Left ventricle myocardium inferior (tissue), 1 donor: ENCODE measurements at places on chromosomes 13 and 19.

GRCh38 chr13:75038393-75039113, 443.4 kb downstream of the TBC1D4 start:
- DNase-seq: no peak

DNA sequence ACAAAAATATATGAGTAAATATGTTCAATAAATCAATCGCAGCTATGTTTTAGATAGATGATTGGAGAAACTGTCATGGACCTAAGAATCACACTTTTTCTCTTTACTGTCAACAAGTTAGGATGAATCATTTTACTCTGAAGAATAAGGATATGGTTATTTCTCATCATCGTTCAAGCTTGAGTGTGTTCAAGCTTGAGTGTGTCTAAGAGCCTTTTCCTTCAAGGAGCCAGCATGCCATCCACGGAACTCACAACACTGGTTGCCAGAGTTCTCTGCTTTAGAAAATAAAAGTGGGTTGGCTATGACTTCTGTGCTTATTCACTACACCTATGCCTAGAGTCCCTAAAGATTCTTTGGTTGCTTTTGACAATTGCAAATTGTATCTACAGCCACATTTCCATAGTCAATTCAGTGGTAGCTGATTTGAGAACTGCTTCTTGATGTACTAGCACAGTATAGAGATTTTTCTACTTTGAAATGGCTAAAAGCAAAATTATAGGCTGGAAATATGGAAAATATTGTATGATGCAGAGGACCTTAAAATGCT, 58.1 kb upstream of the SCEL start:
- no peak for DNase-seq

DNA sequence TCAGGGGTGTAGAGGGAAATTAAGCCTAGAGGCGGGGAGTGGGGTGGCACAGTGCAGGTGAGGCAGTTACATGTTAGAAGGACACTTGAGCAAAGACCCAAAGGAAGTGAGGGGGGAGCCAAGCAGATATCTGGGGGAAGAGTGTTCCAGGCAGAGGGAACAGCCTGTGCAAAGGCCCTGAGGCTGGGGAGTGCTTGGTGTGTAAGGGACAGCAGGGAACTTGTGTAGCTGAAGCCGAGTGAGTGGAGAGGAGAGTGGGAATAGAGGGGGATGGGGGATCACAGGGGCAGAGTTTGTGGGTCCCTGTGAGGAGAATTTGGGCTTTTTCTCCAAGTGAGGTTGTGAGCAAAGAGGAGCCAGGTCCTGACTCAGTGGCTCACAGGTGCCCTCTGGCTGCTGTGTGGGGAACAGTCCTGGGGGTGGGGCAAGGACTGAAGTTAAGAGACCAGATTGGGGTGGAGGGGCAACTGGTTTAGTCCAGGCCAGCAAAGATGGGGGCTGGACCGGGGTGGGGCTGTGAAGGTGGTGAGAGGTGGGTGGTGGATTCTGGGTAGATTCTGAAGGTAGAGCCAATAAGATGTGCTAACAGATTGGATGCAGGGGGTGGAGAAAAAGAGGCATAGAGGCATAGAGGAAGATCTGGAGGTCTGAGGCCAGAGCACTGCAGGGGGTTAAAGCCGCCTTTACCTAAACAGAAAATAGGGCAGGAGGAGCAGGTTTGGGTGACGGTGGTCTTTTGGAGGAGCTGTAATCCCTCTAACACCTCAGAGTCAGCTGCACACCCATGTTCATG, 75.3 kb downstream of the CACNA1A start:
- peak; percentile 20 for DNase-seq

DNA sequence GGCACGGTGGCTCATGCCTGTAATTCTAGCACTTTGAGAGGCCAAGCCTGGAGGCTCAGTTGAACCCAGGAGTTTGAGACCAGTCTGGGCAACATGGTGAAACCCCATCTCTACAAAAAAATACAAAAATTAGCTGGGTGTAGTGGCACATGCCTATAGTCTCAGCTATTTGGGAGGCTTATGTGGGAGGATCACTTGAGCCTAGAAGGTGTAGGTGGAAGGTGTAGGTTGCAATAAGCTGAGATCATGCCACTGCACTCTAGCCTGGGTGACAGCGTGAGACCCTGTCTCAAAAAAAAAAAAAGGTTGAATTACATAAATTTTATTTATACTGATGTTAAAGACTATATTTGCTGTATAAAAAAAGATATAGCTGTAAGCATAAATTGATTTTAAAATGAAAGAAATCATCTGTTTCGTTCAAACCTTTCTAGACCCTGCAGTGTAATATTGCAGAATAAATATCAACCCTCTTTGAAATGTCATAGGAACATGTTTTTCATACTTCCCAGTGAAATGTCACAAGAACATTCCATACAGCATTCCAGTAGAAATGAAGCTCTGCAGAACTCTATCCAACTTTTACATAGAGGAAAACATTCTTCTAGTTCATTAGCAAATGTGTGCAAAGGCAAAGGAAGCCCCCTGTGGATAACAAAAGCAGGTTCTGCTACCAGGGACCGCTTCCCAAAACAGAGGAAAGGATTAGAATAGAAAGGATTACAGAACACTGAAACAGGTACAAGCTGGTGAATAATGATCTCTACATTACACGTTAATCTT, 76.0 kb downstream of the CAB39L start:
- no peak for DNase-seq

DNA sequence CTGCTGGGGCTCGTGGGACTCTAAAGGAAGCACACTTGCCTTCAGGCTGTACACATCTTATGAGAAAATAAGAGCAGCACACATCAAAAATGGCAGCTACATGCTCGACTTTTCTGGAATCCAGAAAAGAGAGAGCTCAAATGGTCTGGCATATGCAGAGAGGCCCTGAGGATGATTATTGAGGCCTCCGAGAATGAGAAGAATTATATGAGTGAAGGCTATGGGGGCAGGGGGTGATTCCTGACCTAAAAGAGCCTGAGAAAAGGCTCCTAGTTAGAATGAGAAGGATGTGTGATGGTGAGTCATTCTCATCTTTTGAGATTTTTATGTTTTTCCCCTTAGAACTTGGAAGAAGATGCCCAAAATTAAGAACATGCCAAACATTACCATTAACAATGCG, 97.1 kb downstream of the HSPH1 start:
- no peak for DNase-seq

GRCh38 chr13:58935689-58936088, 1228.0 kb downstream of the DIAPH3 start:
- DNase-seq: no peak

DNA sequence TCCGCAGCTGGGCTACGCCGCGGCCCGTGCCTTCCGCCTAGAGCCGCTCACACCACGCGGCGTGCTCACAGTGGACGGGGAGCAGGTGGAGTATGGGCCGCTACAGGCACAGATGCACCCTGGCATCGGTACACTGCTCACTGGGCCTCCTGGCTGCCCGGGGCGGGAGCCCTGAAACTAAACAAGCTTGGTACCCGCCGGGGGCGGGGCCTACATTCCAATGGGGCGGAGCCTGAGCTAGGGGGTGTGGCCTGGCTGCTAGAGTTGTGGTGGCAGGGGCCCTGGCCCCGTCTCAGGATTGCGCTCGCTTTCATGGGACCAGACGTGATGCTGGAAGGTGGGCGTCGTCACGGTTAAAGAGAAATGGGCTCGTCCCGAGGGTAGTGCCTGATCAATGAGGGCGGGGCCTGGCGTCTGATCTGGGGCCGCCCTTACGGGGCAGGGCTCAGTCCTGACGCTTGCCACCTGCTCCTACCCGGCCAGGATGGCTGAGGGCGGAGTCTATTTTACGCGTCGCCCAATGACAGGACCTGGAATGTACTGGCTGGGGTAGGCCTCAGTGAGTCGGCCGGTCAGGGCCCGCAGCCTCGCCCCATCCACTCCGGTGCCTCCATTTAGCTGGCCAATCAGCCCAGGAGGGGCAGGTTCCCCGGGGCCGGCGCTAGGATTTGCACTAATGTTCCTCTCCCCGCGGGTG, 7.4 kb downstream of the DBP start:
- DNase-seq: peak; percentile 54

GRCh38 chr13:76976929-76977328, 15.0 kb upstream of the CLN5 start:
- no peak for DNase-seq

GRCh38 chr19:47497821-47498520, 14.0 kb upstream of the KPTN start:
- DNase-seq: no peak

DNA sequence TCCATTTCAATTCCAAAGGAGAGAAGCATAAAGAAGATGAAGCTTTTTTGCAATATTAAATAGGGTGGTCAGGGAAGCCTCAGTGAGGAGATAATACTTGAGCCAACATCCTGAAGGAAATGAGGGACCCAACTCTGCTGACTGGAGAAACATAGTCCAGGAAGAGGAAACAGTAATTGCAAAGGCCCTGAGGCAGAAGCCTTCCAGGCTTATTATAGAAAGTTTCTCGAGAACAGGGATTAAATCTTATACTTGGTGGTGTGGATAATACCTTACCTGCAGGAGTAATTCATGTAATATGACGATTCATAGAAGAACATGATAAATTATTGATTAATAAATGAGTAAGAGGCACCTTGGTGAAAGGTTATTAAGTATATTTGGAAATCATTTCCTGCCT, 1.0 kb upstream of the RFC3 start:
- DNase-seq: no peak

GRCh38 chr13:99542788-99543406, 41.6 kb downstream of the TM9SF2 start:
- no peak for DNase-seq

DNA sequence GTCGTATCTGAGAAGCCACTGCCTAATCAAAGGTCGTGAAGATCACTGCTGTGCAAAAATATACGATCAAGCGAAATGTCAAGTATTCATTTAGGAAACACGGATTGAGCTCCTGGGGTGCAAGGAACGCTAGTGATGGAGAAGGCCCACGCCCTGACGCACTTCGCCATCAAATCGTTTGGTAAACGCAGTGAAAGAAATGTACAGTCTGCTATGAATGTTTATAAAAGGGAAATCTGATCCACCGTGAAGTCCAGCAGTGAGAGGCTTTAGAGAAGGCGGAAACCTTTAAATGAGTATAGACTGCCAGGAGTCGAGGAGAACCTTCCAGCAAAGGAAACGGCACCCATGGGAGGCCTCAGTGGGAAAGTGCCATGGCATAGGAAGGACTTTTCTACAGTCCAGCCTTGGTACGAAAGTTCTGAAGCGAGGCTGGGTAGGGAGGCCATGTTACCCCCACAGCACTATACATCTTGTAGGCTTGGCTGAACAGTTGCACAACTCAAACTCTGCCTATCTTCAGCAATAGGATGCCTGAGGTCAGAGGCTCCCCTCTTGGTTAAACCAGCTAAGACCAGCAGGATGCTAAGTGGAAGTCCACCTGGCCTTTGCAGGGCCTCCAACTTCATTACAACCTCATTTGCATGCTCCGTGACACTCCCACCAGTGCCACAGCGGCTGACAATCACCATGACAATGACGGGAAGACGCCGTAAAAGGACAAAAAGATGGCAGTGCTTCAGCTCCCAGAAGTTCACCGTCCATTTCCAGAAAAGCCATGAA, 20.4 kb downstream of the PCID2 start:
- DNase-seq: no peak

- DNase-seq: no peak
Measured at GRCh38 chr19:15251010-15251748, 18.9 kb upstream of the EPHX3 start.

DNA sequence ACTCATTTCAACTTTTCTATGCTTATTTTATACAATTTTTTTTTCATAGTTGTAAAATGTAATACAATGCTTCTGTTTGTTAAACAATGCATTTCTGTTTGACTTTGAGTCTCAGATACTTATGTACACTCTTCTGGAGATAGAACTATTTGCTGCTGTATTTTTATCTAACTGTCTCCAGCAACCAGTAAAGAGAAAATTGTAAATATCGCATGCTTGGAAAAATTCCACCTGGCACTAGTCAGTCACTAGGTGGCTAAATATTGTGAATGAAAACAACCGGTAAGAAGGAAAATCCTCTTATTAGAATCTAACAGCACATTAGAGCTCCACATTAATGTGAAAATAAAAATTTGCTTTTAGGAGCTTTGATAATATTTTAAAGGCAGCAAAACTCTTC, 876.5 kb downstream of the PCDH9 start:
- no peak for DNase-seq

- no peak for DNase-seq
Measured at GRCh38 chr19:45900738-45901431, 1.5 kb downstream of the MYPOP start.

DNA sequence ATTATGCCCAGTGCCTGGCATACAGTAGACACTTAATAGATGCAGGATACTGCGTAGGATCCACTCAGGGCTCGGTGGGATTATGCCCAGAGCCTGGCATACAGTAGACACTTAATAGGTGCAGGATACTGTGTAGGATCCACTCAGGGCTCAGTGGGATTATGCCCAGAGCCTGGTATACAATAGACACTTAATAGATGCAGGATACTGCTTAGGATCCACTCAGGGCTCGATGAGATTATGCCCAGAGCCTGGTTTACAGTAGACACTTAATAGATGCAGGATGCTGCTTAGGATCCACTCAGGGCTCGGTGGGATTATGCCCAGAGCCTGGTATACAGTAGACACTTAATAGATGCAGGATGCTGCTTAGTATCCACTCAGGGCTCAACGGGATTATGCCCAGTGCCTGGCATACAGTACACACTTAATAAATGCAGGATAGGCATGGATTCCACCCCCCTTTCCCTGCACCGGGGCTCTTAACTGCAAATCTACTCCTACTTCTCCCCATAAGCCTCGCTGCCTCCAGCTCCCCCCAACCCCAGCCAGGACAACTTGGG, 24.9 kb downstream of the SMIM24 start:
- no peak for DNase-seq

DNA sequence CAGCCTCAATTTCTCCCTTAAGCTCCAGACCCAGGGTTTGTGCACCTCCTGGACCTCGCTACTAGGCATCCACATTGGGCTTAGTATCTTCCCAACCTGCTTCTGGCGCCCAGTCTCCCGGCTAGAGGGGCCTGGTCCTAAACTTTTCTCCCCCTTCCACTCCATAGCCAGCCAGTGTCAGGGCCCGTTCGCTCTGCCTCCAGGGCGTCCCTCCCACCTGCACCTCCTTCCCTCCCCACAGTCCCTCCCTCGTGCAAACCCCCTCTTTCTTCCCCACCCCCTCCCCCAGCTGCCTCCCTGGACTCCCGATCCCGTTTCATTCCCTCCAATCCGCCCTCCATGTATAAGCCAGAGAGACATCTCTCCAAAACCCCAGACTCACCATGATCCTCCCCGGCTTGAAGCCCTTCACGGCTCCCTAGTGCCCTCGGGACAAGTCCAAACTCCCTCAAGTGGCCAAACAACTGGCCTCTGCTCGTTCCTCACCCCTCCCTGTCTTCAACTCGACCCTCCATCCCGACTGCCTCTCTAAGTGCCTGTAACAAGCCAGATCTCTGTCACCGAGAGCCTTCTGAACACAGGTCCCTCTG, 997 bp upstream of the SAMD4B start:
- DNase-seq: peak; percentile 27
